ENCODE measurements at places on chromosomes 13 and 19.

DNA sequence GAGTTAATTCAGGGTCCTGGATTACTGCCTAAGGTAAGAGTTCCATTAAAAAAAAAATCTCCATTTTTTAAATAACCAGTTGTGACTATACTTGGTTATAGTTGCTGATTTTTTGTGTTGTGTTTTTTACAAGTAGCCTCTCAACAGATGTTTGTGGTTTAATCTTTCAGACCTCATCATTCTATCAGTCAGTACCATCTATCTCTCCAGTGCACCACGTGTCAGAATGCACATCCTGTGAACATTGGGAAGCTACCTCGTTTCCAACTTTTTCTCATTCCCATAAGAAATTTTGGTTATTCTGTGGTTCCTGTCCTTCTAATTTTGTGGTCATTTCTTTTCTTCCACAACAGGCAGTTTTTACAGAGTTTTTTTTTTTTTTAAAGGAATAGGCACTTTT, 39.2 kb downstream of the WDFY2 start:
- DNase-seq = no peak

GRCh38 chr19:18431351-18432197, 6.4 kb downstream of the ISYNA1 start:
- DNase-seq = no peak

DNA sequence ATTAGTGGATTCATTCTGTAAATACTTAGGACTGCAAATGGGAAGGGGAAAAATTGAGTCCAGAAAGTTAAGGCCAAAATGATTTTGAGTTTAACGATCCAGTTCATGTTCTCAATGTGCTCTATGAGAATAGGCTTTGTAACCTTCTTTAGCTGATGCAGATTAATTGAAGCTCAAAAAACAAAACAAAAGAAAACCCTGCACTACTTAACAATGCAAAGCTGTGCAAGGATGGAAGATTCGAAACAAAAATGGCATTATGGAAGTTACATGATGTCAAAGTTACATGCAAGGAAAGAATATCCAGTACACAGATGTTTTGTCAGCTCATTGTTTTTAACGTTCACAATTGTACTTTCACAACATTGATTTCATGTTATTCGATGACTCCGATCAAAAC, 79.2 kb upstream of the RAP2A start:
- no peak for DNase-seq

DNA sequence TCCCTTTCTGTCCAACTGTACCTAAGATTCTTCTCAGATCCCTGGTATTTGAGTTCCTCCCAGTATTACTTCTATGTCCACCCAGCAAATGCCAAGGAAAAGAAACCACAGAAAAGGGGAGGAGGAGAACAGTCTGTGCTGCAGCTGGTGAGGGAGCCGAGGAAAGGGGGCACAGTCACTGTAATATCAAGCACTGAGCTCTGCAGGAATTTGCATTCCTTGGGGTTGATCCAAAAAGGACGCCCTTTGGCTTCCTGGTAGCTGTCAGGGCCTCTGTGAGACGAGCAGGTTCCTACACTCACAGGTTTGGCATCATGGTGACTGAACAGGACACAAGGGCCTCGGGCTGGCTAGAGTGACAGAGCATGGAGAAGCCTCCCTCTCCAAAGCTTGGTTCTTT, 273.4 kb downstream of the NHLRC3 start:
- no peak for DNase-seq

DNA sequence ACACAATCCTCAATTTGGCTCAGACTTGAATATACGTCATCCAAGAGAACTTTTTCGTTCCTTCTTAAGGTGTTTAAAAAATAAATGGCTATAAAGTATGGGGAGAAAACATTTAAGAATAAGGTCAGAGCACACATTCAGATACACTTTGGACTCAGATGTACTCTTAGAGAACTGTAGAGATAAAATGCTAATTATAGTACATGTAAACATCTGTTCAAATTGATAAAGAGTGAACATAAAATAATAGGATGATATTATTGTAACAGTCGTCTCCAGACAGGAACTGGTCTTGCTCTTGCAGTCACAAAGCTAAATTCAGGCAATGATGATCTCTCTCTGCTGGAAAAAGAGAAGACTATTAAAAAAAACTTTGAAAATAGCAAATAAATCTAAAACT, 91.4 kb downstream of the RBM26 start:
- no peak for DNase-seq

- DNase-seq = no peak
These were observed 156.2 kb downstream of the COG6 start for GRCh38 chr13:39811696-39812095.

- DNase-seq = no peak
These were observed at the start of gene MISP3 for GRCh38 chr19:14072535-14073260. Gene MISP3 (plus strand): TSS chr19:14072786. CDS start chr19:14073310, 524 bp downstream.

DNA sequence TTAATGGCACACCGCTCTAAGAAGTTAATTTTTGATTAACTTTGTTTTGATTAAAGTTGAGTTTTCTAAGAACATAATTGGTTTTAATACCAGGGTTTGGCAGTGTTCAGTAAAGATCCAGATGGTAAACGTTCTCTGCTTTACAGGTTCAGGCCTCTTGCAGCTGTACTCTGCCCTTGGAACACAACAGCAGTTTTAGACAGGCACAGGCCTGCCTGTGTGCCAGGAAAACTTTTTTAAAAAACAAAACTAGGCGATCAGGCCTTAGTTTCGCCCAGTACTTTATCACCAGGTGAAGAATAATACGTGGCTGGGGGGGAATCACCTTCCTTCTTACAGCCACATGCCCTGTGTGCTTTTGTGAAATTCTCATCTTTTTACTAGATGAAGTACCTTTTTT, 38.0 kb upstream of the TEX29 start:
- DNase-seq = no peak

Measured in T-helper 2 cell (primary cell).